Vagina (tissue), 2 donors: ENCODE measurements at places on chromosomes 4 and X.

DNA sequence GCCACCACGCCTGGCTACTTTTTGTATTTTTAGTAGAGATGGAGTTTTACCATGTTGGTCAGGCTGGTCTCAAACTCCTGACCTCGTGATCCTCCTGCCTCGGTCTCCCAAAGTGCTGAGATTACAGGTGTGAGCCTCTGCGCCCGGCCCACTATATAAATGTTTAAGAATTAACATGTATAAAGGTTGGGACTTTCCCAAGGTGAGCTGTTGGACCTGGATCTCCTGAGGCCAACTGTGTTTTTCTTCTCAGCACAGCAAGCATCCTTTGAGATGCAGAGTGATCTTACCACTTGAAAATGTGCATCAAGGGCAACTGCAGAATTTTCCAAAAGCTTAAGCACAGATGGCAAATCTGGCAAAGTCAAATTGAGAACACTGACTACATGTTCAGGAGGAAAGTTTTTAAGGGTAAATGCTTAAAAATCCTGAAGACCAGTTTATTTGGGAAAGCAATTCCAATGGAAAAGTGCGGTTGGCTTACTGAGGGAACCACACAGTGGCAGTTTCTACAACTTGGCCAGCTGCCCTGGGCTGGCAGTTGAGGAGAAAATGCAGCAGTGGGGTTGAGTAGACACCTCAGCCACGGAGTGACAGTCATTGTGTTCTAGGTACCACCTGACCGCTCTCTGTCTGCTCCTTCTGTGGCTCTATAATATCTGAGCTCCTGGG, 168.9 kb downstream of the CBR4 start:
- no peak for DNase-seq

DNA sequence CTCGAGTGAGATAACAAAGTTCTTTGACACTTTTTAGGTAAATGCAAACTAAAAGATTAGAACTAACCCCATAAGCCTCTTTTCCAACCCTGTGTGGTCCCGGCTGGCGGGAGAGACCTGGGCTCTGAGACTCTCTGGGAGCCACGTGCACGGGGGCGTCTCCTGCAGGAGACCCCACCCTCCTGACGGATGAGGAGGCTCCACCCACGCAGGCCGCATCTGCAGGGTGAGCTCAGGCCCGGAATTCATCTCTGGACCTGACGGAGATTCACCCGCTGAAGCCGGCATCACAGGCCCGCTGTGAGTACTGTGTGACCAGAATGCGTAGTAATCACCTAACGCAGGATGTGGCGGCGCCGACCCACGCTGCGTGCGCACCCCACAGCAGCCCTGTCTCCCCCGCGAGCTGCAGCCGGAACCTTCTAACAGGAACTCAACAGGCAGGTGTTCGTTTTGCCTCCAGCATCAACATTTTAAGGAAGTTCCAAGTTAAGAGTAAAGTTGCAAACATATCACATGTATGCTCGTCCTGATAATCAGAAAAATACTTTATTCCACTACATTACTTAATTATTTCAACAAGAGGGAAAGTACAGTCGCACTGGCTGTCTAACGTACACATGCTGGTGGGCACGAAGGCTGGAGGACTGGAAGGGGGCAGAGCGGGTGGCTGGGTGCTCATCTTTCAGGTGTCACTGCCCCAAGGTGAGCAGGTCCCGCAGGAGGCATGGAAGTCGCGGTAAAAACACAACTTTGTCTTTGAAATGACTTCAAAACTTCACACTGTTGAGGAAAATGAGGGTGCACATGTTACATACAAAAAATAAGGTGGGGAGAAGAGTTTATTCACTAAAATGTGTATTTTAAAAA, 44.5 kb downstream of the FGFRL1 start:
- no peak for DNase-seq

GRCh38 chrX:99603091-99603814, 806.8 kb downstream of the PCDH19 start:
- DNase-seq = no peak

DNA sequence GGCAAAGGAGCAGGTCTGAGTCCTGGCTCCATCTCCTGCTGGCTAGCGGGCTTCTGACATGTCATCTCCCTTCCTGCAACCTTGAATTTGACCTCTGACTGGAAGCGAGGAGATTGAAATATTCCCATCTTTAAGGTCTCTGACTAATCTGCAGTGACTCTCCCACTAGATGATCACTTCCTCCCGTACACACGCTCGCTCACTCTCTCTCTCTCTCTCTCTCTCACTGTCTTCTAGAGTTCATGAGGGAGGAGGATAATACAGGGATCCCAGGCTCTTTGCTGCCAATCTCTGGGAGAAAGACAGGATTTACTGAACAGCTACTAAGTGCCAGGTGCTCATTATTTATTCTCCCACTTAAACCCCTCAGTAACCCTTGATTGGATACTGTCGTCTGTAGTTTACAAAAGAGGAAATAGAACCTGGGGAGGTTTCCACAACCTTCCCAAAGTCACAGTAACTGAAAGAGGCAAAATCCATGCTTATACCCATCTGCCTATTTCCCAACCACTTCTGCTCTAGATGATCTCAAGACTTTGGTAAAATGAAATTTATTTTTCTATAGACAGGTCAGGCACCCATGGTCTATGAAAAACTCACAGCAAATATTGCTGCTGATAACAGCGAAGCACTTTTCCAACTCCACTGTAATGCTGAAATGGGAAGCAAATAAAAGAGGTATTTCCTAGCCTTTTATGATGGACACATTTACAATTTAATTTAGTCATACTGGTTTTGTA, 193.5 kb upstream of the C1QTNF7 start:
- no peak for DNase-seq

DNA sequence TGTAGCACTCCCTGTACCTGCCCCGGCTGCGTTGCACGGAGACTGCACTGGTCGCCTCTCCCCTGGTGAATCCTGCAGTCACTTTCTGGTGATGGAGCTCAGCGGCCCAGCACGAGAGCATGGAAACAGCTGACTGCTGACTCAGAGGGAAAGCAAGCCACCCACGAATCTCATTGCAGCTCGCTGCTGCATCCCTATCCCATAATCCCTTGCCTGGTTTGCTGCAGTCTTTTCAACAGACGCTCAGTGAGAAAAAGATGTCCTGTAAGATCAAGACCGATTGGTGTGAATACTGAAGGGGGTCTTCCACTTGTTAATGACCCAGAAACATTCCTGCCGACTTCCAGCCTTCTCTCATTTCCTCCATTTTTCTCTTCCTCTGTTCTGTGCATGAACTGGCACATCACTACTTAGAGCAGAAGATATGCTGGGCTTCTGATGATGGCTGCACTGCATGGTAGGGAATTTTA, 52.9 kb downstream of the TRIM2 start:
- DNase-seq = no peak
